CD4-positive, alpha-beta T cell treated with Interferon gamma for 1 hour (primary cell): ENCODE measurements at places on chromosomes 16 and 17.

DNA sequence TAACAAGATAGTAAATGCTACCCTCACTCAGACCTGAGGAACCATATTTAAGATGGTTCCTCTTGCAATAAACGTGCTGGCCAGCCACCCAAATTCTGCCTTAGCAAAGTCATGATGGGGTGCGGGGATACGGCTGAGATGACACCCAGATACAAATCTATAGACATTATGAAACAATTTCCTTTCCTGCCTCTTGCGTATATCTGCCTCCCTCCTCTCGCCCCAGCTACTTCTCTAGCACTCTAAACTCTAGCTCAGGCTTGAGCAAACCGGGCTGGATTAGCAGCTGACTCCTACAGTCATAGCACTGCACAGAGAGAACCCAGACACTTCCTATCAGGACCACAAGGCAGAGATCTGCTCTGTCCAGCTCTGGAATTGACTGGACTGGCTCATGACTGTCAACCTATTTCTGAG, 22.3 kb downstream of the CD300LF start:
- DNase-seq, result peak; percentile 60

- DNase-seq, result no peak
These were observed 1.1 kb upstream of the NHLRC4 start for GRCh38 chr16:565419-566330.

- DNase-seq, result no peak
These were observed 807.0 kb upstream of the SOX9 start for GRCh38 chr17:71313866-71314265.

DNA sequence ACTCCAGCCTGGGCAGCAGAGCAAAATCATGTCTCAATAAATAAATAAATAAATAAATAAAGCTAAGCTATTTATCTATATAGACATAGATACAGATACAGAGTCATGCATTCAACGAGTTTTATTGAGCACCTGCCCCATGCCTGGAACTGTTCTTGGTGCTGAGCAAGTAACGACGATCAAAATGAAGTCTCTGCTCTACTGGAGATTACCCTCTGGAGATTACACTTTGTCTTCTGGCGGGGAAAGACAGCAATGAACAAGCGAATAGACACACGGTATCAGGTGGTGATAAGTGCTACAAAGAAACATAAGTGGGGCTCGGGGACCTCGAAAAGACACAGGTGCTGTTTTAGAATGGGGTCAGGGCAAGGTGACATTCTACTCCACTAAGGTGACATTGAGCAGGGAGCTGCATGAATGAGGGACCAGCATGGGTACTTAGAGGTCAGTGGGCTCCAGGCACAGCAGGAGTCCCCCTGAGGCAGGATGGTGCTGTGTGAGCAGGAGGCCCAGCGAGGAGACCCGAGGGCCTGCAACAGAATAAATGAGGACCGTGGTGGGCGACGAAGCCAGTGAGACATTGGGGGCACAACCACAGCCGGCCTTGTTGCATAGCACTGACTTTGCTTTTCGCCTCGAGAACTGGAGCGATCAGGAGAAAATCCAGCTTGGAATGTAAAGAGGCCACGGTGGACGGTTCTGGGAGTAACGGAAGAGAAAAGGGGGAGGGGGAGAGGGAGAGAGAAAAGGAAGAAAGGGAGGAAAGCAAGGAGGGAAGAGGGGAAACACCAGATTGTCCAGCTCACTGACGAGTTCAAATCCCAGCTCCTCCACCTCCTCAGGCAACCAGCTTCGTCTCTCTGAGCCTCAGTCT, 42.4 kb upstream of the MEAK7 start:
- DNase-seq, result no peak

DNA sequence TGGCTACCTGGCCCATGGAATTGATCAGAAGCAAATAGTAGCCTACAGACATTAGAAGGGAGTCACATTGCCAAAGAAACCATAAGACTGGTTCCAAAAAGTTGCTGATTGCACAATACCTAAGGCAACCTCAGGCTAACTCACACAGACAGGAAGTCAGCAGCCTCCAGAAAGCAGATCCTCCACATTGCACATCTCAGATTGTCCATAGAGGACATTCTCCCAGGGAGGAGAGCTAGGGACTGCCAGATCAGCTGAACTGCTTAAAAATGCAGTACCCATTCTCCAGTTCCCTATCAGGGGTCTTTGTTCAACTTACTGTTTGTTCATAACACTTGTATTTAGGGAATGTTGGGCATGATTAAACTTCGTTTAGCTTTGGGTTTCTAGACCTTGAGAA, 4.2 kb downstream of the CCL3 start:
- peak; percentile 33 for DNase-seq

GRCh38 chr16:22671301-22672076, 142.5 kb upstream of the HS3ST2 start:
- DNase-seq, result no peak

GRCh38 chr16:84618581-84619460, 943 bp upstream of the COTL1 start:
- DNase-seq, result no peak

- no peak for DNase-seq
These were observed 5.5 kb downstream of the DOK4 start for GRCh38 chr16:57480754-57481230.

DNA sequence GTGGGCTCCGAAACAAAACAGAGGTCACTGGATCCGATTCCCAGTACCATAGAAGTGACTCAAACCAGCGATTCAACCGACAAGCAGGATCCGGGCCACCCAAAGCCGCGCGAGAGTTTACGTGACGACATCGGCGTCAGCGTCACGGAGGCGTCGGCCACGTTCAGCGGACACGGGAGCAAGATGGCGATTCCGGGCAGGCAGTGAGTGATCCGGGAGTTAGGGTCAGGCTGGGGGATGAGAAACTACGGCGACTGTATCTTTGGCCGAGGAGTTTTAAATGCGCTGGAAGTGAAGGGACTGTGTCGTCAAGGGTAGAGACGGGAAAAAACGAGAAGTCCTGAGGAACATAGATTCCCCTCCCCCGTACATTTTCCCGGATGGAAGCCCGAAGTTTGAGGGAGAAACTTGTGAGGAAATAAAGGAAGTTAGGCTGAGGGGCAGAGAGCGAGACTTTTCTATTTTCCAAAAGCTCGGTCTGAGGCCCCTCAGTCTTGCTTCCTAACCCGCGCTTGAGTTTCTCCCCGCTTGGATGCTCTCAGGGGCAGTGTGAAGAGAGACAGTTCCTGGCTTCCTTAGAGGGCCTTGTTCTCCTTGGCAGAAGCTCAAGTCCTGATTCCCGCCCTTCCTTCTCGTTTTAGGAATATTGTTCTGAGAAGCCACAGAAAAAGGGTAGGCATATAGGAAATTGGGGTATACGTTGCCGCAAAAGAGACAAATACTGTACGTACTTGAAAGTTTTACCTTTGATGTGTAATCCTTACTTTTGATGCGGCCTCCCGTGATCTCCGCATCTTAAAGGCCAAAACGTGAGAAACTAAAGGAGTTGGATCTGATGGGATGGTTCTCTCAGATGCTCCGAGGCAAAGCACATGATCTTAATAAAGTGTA, at the start of gene NSRP1:
Gene NSRP1 (plus strand): TSS at position 156 of the 891 bp plus-strand sequence. CDS start 28 bp downstream, at position 184.
- peak; percentile 92 for DNase-seq

GRCh38 chr17:9986754-9987382, 81.8 kb upstream of the RCVRN start:
- no peak for DNase-seq

- DNase-seq, result no peak
These were observed 28.5 kb upstream of the EFCAB13 start for GRCh38 chr17:47295037-47295873.
